ENCODE measurements at places on chromosomes 12 and 14.

GRCh38 chr14:68231898-68232297, 412.3 kb downstream of the RAD51B start:
- no peak for DNase-seq

GRCh38 chr12:639566-639965, 23.7 kb downstream of the NINJ2 start:
- no peak for DNase-seq

GRCh38 chr12:122651520-122652224, 51.5 kb downstream of the HCAR2 start:
- no peak for DNase-seq

- no peak for DNase-seq
Measured at GRCh38 chr14:51310505-51310944, 70.5 kb downstream of the TMX1 start.

GRCh38 chr12:22396735-22397134, 62.2 kb upstream of the ST8SIA1 start:
- no peak for DNase-seq

- no peak for DNase-seq
Measured at GRCh38 chr12:65500091-65500900, 221.8 kb downstream of the MSRB3 start.

DNA sequence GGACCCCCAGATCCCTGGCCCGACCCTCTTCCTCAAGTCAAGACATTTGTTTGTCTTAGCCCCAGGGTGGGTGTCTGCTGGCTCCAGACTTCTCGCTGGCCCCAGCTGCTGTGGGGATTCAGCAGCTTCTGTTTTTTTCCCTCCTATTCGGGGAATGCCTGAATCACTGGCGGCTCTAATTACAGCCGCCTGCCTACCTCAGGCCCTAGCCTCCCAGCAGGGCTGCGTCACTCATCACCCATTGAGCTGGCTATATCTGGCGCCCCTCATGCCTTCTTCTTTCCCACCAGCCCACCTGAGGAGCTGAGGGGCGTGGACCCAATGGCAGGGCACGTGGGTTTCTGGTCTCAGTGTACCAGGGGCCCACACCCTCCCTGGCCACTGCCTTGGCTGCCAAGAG, 10.1 kb downstream of the KRT80 start:
- no peak for DNase-seq

DNA sequence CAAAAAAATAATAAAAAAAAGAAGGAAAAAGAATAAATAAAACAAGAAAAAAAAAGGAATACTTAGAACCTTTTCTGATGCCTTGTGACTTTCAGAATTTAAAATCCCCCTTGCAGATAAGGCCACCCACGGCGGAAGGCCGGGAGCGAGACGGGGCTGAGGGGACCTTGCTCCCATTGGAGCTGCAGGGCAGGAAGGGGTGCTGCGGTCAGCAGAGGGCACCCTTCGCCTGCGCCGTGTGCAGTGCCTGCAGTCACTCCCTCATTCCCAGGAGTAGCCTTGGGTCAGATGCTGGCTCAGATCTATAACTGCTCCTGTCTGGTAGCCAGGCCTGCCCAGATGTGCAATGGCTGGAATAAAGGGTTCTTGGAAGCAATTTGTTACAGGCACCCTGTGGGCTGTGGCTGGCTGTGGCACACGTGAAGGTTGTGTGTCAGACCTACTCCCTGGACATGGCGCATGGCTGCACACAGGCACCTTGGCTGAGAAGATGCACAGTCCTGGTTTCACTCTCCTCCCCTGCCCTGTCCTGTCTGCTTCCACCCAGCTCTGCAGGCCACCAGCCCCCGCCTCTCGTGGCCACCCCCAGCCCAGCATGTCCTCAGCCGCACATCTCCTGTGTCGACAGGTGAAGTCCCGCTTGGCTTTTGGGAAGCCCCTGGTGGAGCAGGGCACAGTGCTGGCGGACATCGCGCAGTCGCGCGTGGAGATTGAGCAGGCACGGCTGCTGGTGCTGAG, 13.4 kb upstream of the ALDH2 start:
- no peak for DNase-seq

- no peak for DNase-seq
Measured at GRCh38 chr12:52147367-52147963, 44.3 kb downstream of the KRT80 start.

GRCh38 chr12:66693901-66694513, 15.1 kb upstream of the GRIP1 start:
- DNase-seq, result peak; percentile 11

- DNase-seq, result no peak
Measured at GRCh38 chr12:31236998-31237637, 88.8 kb downstream of the SINHCAF start.

DNA sequence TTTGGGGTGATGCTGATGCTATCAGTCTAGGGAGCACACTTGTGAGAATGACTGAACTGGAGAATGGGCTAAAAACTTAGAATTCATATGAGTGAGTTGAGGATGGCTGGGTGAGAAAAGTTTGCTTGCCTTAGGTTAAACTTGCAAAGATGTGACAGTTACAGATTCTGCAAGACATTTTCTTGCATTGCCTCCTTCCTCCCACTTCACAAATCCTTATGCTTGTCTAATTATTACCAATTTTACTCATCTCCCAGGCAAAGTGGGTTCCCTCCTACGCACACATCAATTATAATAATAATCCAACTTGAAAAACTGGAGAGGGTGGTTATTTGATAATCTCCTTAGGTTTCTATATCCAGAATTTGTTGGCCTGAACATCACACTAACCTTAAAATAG, 50.9 kb downstream of the ATP2B1 start:
- no peak for DNase-seq

DNA sequence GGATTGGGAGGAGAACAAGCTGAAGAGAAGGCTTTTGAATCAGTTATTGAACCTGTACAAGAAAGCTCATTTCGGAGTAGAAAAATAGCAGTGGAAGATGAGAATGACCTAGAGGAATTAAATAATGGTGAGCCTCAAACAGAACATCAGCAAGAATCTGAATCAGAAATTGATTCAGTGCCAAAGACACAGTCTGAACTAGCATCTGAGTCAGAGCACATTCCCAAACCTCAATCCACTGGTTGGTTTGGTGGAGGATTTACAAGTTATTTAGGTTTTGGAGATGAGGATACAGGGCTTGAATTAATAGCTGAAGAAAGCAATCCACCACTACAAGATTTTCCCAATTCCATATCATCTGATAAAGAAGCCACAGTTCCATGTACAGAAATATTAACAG, 13.5 kb downstream of the MIA2 start:
- DNase-seq, result no peak
